ENCODE measurements at places on chromosomes 16 and 17.
A peak's percentile ranks its signal among the peaks of the same experiment; 100 is the strongest.

DNA sequence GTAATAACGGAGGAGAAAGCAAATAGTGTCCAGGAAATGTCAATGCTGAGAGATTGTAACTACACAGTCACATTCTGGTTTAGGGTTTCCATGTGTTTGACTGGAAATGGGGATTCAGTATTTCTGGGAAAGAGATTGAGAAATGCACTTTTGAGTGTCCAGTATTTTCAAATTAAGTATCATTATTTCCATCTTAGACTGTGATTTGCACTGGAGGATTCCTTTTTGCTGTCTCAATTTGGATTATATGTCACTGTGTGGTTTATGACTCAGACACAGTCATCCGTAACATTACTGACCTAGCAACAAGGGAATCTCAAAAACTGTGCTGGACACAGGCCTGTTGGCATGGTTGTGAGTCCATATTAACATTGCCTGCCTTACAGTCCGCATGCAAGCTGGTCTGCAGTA is 681.4 kb downstream of the CDH11 start:
- no peak for DNase-seq

DNA sequence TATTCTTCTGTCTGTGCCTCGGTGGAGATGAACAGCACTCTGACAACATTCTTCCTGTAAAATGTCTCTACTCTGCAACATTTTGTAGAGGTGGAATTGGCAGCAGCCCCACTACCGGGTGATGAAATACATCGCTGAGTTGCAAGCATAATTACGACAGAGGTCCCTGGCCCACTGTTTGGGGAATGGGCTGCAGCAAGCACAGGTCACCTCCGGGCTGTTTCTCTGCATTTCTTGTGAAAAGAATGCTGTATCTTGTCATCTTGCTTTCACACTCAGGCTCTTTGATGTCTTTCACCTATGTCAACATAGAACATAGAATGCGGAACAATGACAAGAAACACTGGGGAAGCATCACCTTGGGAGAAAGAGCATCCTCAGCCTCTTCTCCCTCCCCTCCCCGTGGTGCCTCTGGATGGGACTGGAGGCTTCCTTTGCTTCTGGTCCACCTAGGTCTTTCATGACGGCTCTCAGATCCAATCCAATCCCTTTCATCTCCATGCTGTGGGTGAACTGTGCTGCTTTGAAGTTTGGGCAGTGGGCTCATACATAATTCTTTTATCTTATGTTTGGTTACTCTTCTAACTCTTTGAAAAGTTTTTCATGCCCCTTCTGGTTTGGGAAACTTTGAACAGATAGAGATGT is 265.0 kb downstream of the PHKB start:
- no peak for DNase-seq

DNA sequence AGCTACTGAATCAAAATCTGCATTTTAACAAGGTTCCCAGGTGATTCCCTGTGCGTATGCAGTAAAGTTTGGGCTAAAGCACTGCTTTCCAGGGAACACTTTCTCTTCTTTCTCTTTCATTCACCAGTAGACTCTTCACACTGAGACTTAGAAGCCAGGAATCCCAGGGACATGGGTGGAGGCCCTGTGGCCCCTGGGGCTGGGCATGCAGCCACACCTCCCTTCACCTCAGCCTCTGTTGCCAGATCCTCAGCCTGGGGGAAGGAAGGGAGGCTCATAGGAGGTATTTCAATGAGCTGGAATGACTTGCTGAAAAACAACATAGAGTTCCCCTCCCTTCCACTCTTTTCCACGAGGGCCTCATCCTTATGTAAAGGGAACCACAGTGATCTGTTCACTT is 1.2 kb downstream of the G6PC3 start:
- DNase-seq, result no peak

DNA sequence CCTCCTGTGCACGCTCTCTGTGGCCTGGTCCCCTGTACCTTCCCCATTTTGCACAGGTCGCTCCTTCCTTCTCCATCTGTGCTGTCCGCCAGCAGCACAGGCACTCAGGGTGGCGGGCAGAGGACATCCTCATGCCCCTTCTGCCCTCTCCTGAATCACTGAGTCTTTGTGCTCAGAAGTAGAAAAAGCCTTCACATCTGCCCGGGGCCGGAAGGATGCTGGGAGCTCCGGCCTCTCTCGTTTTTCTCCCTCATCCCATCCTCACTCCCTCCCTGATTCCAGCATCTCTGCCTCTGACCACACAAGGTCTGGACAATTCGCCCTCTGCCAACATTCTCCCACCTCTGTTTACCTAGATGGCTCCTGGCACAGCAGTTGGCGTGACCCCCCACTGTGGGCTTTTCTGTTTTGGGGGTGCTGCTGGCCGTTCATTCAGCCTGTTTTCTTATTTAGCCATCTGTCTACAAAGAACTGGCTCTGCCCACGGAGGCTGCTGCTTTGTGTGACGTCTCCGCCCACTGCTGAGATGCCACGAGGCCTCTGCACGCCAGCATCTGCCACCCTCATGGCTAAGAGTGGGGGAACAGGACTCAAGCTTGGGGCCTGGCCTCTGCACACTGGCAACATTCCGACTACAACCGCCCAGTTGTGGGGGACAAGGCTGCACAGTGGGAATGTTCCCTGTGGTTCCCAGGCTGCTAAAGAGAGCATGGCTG is 36.7 kb downstream of the SEC14L5 start:
- DNase-seq, result no peak

DNA sequence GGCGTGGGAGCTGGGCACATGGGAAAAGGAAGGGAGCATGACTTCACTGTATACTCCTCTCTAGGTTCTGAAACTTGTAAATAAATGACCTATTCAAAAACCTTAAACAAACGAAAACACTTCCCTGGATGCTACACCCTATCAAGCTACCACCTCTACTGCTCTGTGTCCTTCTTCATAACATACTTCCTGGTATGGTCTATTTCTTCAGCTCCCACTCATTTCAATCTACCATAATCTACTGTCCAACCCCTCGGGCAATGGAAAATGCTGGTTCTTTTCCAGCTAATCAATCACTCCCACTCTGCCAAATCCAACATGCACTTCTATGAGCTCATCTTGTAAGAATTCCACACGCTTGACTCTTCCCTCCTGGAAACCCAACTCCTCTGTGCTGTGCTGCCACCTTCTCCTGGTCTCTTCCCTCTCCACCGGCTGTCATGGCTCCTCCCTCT is 42.4 kb downstream of the AMFR start:
- no peak for DNase-seq

DNA sequence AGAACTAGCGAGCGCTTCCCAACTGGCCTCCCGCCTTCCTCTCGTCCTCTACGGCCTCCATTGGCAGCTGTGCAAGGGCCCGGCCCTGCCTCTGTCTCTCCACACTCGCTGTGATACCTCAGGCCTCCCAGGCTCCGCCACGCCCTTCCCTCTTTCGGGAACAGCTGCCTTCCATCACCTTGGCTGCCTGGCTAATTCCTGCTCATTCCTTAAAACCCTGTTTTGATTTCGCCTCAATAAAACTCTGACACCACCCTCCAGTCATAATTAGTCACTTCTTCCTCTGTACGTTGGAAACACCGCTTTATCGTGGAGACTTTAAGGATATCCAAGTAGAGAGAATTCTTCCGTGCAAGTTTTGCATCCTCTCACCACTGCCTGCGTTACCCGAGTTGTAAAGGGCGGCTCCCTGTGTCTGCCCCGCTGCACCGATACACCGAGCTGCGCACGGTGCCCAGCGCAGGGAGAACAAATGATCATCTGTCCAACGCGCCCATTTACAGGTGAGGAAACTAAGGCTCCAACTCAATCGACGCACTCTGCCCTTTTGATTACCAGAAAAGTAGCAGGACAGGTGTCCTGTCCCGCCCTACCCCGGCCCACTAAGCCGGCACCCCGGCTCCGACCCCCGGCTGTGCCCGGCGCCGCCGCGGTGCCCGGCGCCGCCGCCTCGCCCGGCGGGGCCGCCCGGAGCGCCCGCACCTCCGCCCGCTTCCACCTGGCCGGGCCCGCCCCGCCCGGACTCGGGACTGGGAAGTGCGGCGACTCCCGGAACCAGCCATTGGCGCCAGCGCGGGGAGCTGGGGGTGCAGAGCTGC is 139.7 kb downstream of the SEC14L1 start:
- DNase-seq, result no peak

DNA sequence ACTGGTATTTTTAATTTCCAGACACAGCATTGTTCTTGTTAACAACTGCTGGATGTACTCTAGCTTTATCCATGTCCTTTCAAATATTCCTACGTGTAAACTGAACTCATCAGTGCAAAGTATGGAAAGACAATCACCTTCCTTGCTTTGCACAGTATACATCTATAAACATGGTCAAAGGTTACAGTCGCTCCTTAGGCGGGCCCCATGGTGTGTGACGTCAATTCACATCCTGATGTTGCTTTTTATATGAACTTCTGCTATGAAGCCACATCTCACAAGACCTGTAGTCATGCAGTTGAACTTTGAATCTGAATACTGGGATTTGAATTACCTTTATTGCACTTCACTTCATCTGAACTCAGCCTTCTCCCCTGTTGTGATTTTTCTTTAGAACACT is 447.6 kb upstream of the PSMD7 start:
- DNase-seq, result no peak

DNA sequence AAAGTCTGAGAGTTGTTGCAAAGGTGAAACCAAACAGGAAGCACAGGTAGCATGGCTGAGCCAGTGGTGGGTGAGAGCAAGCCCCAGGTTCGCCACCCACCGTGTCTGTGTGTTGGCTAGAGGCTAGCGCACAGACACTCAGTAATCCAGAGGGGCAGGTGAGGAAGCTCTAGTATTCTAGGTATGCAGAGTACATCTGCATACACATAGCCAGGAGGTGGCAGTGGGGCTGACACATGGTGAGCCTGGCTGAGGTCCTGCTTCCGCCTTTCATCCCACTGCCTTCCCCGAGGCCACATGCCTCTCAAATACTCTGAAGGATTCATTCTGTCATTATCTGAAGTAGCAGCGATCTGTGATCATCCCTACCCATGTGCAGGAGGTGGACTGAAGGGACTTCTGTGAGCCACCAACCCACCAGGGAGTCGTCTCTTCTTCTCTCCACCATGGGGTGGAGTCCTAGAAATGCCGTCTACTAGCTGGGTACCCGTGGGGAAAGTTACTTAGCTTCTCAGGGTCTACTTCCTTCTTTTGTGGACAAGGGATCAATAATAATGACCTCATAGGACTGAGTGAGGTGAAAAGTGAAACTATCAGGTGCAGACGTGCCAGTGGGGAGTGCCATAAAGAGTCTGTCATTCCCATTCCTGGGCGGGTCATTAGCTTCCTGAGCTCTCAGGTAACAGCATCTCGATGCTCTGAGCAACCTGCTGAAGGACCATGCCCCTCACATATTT is 36.0 kb upstream of the ICAM2 start:
- no peak for DNase-seq

DNA sequence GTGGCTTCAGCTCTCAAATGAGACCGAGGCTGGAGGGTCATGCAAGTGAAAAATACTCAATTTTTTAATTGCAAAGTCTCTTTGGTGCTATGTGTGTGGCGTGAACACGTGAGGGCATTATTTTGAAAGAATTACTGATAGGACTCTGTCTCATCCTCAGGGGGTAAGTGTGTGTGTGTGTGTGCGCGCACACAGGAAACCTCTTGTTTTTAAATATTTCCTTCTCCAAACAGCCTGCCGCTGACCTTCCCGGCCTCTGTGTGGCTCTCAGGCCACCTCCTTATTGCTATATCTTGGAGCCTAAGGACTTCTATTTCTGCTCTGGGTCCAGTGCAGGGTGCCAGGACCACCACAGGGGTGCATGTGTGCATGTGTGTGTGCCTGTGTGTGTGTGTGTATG is 99.7 kb downstream of the CMIP start:
- DNase-seq, result no peak

- DNase-seq, result no peak
Measured at GRCh38 chr16:49115956-49116355, 165.7 kb downstream of the CBLN1 start.

GRCh38 chr17:51044976-51045375 is 75.7 kb downstream of the SPAG9 start:
- DNase-seq, result no peak

DNA sequence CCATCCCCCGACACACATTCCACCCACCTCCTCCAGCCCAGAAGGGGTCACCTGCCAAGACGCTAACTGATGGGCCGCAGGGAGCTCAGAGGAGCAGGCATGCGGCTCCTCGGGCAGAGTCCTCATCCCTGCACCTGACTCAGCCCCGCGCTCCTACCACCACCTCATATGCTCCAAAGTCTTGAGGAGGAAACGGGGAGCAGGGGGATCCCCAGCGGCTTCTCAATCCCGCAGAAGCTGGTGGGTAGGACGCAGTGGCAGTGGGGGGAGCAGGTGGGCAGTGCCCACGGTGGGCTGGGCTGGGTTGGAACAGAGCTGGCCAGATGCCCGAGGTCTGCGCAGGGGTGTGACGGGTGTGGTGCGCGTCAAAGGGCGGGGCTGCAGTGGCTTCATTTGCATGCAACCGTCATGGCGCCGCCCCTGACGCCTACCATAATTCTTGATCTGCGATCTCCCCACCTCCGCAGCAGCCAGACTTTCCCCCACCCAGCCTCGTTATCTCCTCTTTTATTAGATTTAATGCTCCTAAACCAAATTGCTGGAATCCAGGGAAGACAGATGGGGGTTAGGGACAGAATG is 39.0 kb upstream of the EMP2 start:
- peak; percentile 11 for DNase-seq

- DNase-seq, result no peak
Measured at GRCh38 chr17:64443086-64443760, 5.7 kb upstream of the MILR1 start.

DNA sequence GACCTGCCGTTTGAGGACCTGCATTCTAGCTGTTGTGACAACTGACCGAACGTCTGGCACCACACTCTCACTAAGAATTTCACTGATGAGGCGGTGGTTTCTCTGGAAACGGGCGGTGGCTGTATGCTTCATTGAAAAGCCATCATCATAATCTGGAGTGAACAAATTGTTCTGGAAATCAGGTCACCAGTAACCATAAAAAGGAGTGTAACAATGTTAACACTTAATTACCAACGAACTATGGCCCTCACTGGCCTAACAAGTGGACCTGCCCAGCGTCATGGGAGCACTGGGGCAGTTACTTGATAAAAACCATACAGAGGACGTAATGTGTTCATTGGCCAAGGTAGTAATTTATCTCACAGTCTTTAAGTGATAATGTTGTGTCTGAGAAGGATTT is 15.4 kb downstream of the SMARCE1 start:
- no peak for DNase-seq

DNA sequence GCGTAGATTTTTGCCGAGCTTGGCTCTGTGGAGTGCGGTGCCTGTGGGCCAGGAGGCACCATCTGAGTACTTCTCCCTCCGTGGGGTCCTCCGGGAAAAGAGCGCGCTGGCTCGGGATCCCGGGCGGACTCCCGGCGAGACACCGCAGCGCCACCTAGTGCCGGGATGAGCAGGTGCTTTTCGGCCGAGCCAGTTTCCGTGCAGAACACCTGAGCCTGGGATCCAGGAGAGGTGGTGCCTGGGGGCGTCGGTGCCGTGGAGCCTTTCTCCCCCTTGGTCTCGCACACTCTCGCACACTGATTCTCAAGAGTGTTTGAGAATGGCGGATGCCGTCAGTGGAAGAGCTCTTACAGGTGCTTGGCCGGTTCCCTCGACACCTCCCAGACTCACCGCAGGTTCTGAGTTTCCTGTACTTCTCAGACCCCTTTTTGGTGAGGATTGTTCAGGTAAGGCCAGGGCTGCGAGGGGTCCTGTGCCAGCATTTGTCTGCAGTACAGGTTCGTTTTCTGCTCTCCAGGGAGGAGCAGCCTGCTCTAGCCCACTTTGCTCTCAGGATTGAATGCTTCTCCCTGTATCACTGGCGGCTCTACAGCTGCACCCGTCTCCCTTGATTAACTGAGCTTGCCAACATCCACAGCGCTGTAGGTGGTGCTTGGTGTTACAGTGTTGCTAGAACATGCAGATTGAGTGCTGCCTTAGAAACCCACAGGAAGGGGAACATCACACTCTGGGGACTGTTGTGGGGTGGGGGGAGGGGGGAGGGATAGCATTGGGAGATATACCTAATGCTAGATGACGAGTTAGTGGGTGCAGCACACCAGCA is 23.3 kb downstream of the TBCD start:
- peak; percentile 24 for DNase-seq
